ENCODE measurements at places on chromosomes 4 and X.

GRCh38 chr4:98891478-98892337 is 37.2 kb downstream of the EIF4E start:
- DNase-seq: no peak

DNA sequence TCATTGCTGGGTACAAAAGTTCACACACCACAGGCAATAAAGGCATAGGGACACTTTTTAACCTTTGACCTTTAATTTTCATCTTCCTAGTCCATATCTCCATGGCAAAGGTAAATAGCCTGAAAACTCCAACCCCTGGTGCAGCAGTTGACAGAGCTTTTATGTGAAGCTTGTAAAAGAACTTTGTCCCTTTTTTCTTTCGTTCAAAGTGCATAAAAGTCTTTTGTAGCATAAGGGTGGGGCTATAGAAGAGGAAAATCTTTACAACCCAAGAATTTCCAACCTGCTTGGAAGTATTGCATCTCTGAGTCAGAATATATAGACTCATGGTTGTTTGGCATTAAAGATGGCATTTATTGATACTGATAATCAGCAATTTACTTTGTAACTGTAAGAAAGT is 20.4 kb downstream of the POF1B start:
- no peak for DNase-seq

DNA sequence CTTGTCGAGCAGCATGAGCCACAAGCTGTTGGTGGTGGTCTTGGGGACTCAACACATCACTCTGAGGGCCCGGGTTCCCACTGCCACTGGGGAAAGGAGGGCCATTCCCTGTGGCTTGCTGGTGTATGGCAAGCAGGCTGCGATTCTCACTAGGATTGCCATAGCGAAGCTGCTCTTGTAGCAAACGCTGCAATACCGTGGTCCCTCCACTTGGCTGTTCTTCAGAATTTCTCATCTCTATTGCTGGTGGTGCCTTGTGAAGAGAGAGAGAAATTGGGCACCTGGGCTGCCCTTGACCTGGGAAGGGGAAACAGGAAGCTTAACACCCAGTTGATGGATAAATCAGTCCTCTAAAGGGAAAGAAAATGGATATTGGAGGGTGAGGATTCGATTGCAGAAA is 17.7 kb downstream of the AMOT start:
- DNase-seq: no peak

GRCh38 chrX:9301836-9302235 is 163.0 kb upstream of the TBL1X start:
- no peak for DNase-seq

DNA sequence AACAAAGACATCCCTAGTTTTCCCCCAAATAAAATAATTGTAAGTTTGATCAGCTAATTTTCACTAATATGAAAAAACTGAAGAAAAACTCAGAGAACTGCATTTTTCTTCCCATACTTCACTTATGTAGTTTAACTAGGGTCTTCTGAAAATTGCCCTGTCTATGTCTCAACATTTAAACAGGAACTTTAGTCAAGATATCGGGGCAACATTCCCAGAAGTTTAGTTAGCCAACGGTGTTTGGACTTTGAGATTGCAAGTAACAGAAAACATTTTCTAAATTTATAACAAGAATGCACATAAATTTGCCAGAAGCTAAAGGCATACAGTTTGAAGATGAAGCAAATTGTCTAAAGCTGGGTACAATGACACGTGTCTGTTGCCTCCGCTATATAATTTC is 201.1 kb downstream of the ARAP2 start:
- no peak for DNase-seq

DNA sequence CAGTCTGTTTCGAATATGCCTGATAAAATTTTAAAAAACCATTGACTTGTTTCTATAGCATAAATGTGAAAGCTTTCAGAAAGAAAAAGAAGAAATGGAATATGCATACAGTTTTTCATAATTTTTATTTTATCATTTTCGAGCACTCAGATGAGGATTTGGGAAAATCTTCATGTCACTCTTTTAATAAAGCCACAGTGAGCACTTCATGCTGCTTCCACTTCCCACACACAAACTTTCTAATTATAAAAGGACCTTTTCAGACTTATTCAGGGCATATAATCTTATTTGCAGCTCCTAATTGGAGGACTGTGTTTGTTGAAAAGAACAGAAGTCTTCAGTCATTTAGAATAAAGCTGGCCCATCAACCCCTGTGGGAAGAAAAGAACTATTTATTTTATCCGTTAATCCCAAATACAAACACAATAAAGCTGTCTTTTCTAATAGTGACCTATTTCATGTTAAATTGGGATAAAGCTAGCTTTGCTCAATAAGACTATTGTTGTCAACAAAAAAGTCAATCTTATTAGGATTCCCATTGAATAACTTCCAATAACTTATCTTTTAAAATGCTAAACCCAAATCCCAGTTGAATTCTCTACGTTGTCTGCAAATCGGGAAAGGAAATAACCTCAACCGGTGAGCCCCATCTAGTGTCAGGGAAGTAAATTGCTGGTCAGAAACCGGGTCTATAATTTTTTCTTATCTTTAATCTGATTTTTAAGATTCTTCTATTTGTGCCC is 211.5 kb downstream of the PDGFRA start:
- no peak for DNase-seq

DNA sequence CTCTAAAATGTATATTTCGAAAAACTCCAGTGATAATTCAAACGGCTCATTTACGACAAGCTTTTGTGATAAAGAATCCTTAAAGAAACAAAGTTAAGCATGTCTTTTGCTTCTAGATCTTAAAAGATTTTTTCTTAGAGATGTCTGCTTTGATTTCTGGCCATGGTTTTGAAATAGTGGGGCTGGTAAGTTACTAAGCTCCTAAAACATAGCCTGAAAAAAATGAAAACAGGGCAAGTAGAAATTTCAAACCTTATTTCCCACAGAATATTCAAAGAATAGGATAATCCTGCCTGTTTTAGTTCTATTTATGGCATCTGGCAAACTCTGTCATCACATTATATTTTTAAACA is 318.3 kb downstream of the ARHGAP24 start:
- no peak for DNase-seq

GRCh38 chr4:170109586-170110284 is 20.0 kb upstream of the AADAT start:
- DNase-seq: no peak

DNA sequence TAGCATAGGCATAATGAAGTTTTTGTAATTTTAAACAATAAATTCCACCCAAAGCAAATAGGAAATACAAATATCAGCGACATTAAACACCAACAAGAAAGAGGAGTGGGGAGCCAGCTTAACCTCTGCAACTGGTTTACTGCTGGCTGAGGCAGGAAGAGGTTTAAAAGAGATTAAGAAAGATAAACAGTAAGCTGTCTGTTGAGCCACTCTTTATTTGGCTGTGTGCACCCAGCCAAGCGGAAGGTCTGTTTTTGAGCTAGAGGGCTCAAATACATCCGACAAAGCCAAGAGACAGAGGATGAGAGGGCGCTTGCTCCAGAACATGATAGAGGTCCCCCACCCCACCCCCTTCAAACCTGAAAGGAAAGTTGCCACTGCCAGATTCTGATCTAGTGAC is 191.4 kb downstream of the MGST2 start:
- no peak for DNase-seq

- no peak for DNase-seq
Measured at GRCh38 chr4:3239303-3239702, 9.7 kb upstream of the MSANTD1 start.

DNA sequence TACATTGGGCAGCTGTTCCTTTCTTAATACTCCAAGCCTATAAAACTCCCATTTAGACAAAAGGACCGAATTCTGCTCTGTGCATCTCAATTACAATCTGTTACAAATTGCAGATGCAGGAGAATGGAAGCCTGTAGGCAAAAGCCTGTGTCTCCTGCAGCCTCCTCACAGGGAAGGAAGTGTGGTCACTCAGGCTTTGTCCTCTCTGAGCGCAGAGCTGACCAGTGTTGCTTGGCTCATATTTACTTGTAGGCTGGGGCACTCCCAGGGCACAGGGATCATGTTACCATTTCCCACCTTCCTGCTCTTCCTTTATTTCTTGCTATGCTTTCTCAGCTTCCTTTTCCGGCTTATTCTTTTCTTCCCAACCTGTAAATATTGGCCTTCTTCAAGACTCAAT is 15.7 kb downstream of the SUPT20HL2 start:
- no peak for DNase-seq

GRCh38 chr4:163598489-163598888 is 104.0 kb downstream of the TMA16 start:
- no peak for DNase-seq

GRCh38 chrX:65596270-65597034 is 61.9 kb upstream of the LAS1L start:
- no peak for DNase-seq

DNA sequence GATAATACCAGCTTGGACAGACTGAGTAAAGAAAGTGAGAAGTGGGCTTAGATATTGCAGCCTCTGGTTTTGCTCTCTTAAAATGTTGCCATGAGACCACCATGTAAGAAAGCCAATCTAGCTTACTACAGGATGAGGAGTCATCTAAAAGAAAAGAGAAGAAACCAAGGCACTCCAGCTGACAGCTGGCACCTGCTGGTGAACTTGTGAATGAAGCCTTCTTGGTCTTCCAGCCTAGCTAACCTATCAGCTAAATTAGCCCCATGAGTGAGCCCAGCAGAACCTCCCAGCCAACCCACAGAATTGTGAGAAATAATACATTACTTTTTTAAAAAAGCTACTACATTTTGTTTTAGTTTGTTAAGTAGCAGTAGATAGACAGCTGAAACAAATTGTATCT is 154.5 kb upstream of the QRFPR start:
- no peak for DNase-seq

DNA sequence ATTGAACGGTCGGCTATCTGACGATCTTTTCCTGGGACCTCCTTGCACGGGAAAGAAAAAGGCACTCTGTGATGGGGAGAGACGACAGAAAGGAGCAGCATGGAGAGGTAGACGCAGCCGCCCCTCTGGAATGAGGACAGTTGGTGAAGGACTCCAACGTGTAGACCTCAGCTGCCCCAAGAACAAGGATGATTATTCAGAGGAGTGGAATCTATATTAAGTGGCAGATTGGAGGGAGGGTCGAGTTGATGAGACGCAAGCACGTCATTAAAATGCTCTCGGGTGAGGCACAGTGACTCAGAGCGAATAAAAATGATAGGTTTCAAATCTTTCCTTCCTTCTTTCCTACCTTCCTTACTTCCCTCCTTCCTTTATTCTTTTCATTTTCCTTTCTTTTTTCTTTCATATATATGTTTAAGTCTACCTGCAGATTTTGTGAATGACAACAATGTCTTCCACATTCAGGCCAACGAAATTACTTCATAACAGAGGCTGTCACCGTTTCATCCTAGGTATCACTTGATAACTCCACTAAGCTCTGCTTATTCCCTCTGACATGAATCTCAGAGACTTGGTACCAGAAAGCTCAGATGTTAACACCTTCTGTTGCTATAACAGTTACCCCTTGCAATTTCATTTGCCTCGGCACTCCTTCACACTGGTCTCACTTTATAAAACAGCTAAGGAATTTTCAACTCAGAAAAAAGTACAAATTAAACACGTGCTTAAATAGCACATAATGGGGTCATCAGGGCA is 110.0 kb upstream of the PPARGC1A start:
- no peak for DNase-seq

DNA sequence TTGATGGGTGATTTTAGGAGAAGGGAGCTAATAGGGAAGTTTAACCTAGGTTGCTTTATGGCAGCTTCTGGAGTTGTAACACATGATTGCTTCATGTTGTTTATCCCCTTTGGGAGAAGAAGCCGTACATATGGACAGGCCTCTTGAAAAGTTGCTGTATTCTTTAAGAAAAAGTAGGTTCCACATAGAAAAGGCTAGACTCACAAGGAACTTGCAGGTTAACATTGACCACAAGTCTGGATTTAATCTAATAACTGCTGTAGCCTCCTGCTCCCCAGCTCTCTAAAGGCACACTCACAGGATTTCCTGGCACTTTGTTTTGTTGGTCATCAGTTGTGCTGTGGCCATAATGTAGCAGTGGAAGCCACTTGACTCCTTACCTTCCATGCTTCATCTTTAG is 19.7 kb downstream of the FNIP2 start:
- DNase-seq: no peak

DNA sequence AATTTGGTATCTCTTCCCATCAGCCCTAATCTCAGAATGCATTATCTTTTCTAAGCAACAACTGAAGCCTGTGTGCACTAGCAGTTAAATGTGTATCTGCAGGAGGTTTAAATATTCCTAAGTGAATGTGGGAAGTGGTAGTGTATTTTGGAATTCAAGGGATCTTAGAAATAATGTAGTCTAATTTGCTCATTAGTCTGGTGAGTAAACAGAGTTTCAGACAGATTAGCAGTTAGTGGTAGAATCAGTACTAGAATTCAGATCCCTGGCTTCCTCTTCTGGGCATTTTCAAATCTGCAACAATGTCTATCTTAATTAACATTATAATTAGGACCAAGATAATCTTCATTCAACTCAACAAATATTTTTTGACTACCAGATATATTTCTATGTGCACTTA is 11.7 kb upstream of the CXCL2 start:
- DNase-seq: no peak

DNA sequence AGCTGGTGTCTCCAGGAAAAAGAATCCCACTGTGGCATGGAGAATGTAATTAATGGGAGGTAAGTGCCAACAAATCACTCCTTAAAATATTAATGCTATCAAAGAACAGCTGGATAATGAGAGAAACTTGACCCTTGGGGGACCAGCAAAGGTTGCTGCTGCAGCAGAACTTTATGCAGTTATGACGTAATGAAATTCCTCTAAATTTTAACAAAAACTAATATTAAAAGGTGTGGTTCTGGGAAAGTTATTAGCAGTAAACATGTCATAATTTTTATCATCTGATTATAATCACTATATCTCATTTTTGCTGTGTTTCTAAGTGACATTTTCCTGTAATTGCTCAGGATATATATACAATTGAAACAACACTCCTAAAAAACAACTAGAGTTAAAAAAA is 1.7 kb upstream of the SHISA3 start:
- no peak for DNase-seq

- DNase-seq: no peak
Measured at GRCh38 chrX:140088438-140088837, 123.1 kb upstream of the CXorf66 start.

DNA sequence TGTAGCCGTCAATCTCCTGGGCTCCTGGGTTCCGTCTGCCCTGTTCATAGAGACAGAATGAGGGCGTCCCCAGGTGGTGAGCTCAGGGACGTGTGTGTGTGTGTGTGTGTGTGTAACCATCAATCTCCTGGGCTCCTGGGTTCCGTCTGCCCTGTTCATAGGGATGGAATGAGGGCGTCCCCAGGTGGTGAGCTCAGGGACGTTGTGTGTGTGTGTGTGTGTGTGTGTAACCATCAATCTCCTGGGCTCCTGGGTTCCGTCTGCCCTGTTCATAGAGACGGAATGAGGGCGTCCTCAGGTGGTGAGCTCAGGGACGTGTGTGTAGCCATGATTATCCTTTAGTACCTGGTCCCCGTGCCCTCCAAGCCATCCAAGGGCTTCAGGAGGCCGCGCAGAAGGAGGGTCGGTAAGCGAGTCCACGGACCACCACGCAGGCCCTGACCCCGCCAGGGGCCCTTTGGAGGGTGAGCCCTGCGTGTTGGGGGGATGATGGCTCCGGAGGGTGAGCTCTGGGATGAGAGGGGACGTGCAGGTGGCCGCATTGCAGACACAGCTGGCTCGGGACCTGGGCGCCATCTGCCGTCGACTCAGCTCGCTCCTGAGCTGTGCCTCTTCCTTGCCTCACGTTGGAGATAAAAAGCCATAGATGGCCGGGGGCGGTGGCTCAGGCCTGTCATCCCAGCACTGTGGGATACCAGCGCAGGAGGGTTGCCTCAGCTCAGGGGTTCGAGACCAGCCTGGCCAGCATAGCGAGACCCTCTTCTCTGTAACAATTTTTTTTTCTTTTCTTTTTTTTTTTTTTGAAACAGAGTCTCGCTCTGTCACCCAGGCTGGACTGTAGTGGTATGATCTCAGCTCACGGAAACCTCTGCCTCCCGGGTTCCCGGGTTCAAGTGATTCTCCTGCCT is 5.4 kb upstream of the GTPBP6 start:
- no peak for DNase-seq
